Stimulated activated CD8-positive, alpha-beta memory T cell treated with anti-CD3 and anti-CD28 coated beads, Interleukin-2, amount 100 ng/mL, for 48 hours (primary cell): ENCODE measurements at places on chromosomes 1 and 21.

DNA sequence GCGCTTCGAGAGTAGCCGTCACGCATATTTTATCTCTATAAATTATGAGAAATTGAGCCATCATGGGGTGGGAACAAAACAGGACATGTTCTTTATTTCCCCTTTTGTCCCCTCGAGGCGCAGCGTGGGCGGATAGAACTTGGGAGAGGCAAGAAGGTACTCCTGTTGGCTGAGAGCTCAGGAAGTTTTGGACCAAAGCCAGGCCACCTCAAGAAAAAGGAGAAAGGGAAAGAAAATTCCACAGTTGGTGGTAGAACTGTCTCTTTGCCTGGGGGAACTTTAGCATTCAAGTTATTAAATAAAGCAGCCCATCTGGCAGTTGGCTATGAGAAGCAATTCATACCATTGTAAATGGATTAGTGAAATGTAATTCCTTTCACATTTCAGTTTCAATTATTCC, 76.4 kb upstream of the DSCAM start:
- no peak for DNase-seq

DNA sequence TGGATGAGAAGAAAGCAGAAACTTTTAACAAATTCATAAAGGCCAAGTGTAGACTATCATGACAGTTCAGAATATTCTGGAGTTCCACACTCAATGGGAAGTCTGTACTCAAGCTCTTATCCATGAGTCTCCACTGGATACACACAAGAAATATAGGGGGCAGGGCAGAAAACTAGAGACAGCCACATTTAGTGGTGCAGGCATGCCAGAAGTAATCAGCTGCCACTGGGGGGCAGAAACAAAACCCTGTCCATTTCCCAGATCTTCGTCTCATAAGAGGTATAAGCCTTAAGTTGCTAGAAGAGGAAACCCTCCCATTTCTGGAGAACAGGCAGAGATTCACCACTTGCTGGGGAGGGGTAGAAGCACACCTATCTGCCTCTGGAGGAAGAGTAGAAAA, 166.8 kb upstream of the GALNT2 start:
- no peak for DNase-seq

DNA sequence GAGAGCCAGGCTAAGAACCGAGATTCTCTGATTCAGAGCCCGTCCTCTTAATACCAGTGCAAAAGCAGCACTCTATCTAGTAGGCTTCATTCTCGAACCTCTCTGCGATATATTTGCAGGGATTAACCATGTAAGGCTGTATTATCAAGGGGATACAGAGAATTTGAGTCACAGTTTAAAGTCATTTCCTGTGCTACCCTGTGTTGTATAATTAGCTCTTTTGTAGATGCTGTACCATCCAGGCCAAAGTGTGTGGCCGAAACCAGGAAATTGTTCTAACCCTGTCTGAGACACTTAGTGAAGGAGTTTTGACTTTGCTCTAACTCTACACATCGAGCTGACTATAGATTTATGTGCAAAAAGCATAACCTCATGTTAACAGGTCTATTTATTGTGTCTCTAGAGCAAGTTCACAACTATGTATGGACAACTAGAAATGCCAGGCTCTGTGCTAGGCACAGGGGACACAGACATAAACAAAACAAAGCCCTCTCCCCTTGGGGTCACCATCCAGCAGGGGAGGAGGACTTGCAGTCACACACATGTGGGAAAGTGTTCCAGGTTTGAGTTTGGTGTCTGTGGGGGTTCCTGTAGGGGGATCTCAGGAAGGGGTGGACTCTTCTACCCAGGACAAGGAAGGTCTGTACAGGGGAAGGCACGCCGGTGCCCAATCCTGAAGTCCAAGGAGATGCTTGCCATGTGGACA, 182.2 kb downstream of the DHRS3 start:
- DNase-seq: no peak

DNA sequence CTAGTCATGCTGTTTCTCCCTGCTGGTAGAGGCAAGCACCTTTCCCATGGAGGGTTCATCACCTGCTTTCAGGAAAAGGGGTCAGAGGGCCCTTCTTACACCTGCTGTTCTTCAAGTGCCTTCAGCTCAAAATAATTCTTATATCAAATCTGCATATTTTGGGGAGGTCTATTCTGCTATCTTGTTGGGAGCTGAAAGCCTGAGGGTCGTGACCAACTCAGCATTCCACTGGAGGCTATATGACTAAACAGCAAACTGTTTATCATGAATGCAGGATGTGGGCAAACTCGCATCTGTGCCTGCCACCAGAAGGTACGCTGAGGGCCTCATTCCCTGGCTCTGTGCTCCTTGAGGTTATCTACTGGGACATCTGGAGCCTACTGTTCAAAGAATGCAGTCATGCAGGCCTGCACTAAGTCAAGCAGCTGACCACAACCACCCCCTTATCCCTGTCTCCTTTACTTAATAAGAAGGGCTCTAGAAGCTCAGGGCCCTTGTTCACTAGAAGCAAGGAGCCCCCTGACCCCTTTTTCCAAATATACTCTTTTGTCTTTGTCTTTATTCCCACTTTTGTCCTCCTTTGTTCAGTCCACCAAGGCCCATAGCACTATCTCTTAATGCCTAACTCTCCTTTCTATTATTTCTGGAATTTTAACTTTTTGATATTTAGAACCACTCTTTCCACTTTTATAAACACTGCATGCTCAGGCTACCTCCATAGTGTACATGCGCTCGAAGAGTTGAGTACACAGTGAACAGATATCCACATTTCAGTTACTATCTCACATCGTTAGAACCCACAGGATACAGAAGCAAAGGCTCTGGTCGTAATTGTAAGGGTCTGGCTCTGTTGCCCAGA, 4.5 kb upstream of the TRIM17 start:
- no peak for DNase-seq

DNA sequence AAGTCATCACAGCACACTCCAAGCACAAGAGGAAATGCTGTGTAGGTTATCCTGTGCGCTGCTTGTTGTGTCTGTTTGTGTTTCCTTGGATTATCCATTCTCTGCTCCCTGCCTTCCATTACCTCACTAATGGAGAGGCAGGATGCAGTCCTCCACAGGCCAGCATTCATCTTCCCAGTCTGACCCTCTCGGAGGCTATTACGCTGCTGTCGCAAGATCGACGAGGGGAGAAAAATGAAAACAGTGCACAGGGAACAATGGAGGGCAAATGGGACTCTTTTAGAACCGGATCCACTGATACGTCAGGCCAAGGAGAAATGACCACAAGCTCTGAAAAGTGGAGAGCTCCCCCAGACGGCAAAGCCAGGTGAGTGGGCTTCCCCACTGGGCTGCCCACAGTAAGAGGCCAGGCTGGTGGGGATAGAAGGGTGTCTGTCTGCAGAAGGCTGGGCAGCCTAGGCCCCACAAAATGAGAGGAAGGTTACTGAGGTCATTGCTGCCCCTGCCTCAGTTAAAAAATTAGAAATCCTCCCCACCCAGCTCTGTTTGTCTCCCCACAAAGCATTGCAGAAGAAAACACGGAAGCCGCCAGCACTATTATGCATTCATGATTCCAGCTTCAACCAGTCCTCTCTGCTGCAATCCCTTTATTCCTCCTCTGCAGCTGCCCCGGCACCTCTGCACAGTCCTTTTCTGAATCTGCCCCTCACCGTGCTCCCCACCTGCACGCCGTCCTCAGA, 21.7 kb downstream of the LRRN2 start:
- DNase-seq: no peak

DNA sequence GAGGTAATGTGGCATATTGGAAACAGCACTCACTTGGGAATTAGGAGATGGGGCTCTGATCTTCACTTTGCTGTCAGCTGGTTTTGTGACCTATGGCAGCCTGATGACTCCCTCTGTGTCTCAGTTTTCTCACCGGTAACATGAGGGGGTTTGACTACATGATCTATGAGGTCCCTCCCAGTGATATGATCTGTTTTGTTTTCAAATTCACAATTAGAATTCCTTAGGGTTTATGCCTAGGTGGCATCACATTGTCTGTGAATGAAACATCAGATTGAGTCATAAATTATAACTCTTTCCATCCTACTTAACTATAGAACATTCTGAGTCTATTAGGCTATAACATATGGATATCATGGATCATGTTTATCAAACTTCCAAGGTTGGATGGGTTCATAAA, 386.6 kb downstream of the PTBP2 start:
- no peak for DNase-seq

DNA sequence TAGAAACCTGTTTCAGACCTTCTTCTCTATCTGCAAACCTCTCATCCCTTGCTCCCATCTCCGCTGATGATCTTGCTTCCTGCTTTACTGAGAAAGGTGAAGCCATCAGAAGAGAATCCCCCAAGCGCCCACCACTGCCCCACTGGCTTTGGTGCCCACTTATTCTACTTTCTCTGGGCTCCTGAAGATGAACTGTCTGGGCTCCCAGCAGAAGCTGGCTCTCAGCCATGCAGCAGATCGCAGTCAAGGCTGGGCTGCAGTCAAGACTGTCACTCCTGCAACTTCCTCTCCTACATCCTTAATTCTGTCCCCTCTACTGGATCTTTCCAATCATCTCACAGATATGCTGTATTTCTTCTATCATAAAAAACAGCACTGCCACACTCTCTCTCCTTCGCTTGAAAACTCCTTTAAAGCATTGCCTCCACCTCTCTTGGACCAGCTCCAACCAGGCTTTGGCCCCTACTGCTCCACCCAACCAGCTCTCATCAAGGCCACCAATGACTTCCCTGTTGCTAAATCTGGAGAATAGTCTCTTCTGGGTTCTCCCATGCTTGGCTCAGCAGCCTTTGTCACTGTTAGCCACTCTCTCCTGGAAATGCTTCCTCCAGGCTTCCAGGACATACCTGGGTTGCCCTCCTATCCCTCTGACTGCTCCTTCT, 25.8 kb downstream of the TRIM62 start:
- no peak for DNase-seq

GRCh38 chr1:167054531-167054930, 35.6 kb downstream of the GPA33 start:
- DNase-seq: no peak

DNA sequence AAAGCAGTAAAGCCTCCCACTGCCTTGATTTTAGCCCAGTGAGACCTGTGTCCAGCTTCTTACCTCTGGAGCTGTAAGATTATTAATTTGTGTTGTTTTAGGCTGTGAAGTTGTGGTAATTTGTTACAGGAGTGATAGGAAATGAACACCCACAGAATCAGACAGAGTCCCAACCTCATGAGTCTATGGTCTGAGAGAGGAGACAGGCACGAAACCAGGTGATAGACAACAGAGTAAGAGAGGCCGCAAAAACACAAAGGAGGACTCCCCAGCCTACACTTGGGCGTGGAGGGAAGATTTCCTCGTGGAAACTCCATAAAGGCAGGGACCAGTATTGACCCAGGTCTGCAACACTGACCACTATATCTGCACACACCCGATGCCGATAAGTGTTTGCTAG, 234.6 kb upstream of the JUN start:
- DNase-seq: no peak

GRCh38 chr1:113219377-113219776, 146.4 kb downstream of the LRIG2 start:
- DNase-seq: no peak

GRCh38 chr1:172497230-172497629, 35.7 kb upstream of the SUCO start:
- DNase-seq: no peak

- DNase-seq: no peak
These were observed 151.6 kb downstream of the KCTD3 start for GRCh38 chr1:215718575-215719287.

DNA sequence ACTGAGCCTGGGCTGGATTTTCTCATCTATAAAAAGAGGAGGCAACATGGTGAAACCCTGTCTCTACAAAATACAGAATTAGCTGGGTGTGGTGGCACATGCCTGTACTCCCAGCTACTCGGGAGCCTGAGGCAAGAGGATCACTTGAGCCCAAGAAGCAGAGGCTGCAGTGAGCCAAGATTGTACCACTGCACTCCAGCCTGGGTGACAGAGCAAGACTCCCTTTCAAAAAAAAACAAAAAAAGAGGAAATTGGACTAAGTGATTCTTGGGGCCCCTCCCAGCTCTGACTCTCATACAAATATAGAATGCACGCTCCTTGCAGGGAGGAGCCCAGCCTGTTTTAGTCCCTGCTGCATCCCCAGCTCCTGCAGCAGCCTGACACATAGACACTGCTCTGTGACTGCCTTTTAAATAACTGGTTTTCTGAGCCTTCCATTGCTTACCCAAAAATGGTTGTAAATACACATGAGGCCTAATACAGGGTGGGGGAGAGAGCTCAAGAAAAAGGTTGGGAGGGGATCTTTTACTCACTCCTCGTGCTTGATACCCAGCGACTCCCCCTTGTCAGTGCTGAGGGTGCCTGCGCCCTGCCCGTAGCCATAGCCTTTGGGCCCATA, 17.2 kb downstream of the CSRP1 start:
- DNase-seq: no peak

- no peak for DNase-seq
These were observed 623.4 kb upstream of the ADAMTS5 start for GRCh38 chr21:27590271-27590670.

- no peak for DNase-seq
These were observed 113.5 kb downstream of the NTNG1 start for GRCh38 chr1:107254306-107254705.

DNA sequence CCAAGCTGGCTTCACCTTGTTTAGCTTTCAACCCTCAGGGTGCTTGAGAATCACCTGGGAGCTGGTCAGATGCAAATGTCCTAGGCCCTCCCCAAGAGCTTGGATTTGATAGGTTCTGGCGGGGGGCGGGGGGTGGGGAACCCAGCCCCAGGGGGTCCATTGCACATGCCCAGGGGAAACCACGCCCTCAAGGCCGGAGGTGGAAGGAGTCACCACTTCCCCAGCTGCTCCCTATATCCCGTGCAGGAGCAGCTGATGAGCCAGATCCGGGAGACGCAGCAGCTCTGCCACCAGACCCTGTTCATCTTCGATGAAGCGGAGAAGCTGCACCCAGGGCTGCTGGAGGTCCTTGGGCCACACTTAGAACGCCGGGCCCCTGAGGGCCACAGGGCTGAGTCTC, 5.8 kb downstream of the TOR3A start:
- DNase-seq: no peak
